ENCODE measurements at places on chromosomes 1 and 21.
A peak's percentile ranks its signal among the peaks of the same experiment; 100 is the strongest.

- DNase-seq, result no peak
Observed at GRCh38 chr1:117857418-117857817, 72.0 kb downstream of the GDAP2 start.

- DNase-seq, result no peak
Observed at GRCh38 chr1:212683357-212683722, 16.3 kb downstream of the BATF3 start.

GRCh38 chr1:37399205-37399604 lies 75.2 kb upstream of the ZC3H12A start:
- DNase-seq, result no peak

GRCh38 chr1:17891205-17892110 lies 136.3 kb downstream of the ACTL8 start:
- no peak for DNase-seq

DNA sequence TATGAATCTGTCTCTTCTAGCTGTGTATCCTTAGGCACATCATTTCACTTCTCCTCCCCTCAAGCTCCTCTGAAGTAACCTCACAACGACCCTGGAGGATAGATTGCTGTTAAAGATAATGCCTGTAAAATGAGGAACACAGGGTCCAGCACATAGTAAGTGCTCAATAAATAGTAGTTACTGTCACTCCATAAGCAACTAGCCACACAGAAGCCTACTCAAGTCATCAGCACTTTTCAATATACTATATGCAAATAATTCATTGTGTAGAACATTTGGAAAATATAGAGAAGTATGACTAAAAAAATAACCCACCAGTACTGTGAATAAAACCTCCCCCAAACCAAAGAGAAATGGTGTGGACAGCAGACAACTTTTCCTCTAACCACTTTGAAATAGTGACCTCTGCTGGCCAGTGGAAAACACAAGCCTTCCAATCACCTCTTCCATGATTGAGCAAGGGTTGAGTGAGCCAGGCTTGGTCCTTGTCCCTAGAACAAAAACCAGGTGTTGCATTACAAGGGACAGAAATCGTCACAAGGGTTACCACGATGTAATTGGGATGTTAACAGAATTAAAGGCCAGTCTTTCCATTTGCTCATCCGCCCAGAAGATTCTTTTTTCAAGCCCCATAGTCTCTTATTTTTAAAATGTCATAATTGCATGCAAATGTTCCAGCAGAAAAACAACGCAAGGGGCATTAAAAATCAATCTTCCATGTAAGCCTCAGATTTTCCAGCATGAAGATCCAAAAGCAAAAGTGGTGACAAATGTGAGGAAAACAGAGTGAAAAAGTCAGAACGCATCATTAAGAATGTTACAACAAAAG lies 15.7 kb upstream of the GLIS1 start:
- peak; percentile 38 for DNase-seq

DNA sequence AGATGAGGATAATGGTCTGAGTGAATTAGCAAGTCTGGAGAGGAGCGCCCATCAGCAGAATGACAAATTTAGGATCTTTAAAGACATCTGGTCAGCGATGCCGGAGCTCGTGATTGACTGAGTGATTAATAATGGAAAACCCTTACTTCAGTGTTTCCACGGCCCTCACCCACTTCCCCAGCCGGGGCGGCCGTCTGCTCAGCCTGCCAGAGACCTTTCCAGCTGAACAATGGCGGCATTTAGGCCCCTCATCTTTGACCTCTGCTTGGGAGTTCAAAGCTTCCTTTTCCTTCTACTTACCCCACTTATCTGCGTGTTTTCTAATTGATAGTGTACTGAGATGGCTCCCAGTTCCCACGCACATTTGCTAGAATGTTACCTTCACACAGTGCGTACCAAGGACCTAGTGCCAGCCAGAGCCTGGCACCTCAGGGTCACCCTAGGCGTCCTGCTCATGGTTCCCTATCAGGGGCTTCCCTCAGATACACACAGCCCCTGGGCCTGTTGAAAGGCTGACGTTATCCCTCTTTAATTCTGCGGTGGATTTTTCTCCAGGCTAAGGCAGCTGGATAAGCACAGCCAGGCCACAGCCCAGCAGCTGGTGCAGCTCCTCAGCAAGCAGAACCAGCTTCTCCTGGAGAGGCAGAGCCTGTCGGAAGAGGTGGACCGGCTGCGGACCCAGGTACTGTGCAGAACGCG lies 232.8 kb downstream of the SDCCAG8 start:
- no peak for DNase-seq

- no peak for DNase-seq
Observed at GRCh38 chr1:26003756-26004155, 5.9 kb upstream of the PAFAH2 start.

DNA sequence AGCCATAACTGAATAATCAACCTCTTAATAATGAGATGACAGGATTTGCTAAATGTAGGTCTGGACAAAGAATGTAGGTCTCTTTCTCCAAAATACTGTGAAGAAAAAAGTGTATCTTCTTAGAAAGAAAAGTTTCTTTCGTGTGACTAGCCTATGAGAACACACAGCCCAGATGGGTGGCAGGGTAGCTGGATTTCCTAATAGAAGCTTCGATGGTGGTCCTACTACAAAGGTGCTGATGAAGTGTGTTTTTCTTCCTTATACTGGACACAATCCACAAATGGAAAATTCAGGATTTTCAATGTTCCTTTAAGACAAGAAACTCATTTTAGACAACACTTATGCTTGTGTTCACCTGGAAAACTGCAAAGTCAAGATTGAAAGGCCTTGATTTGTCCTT lies 90.2 kb upstream of the ZNHIT6 start:
- no peak for DNase-seq

- DNase-seq, result no peak
Observed at GRCh38 chr1:235330918-235331285, 2.5 kb downstream of the GGPS1 start.

- DNase-seq, result no peak
Observed at GRCh38 chr1:19547814-19548213, 62.5 kb upstream of the CAPZB start.

DNA sequence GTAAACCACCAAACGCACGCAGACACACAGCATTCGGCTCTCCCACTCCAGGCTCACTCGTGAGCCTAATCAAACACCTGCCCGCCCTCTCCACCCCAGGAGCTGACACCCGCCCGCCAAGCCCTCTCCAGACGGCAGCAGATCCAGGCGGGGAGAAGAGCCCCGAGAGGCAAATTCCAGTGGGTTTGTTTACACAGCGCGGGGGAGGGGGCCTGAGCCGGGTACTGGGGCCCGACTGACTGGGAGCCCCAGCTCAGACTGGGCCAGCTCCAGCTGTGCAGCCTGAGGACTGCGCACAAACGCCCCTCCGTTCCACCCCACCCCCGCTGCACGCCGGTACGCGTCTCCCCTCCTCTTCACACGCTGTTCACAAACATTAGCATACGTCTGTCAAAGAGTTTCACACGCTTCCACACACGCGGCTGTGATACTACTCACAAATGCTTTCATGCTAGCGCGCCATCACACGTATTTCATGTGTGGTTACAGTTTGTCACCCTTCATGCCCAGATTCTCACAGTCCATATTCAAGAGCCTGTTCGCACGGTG lies 1.0 kb upstream of the EFNA1 start:
- no peak for DNase-seq

DNA sequence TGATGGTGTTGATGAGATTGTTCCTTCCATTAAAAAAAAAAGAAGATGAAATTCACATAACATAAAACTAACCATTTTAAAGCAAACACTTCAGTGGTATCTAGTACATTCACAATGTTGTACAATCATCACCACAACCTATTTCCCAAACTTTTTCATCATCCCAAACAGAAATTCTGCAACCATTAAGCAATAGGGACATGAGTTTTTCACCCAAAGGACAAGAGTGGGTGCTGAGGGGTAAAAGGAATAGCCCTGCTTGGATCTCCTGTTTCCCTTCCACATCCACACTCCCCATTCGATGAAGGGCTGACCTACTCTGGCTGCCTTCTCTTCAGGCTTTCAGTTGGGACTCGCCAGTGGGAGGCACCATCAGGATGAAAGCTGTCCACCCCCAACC lies 59.3 kb downstream of the SLC9A1 start:
- DNase-seq, result no peak

DNA sequence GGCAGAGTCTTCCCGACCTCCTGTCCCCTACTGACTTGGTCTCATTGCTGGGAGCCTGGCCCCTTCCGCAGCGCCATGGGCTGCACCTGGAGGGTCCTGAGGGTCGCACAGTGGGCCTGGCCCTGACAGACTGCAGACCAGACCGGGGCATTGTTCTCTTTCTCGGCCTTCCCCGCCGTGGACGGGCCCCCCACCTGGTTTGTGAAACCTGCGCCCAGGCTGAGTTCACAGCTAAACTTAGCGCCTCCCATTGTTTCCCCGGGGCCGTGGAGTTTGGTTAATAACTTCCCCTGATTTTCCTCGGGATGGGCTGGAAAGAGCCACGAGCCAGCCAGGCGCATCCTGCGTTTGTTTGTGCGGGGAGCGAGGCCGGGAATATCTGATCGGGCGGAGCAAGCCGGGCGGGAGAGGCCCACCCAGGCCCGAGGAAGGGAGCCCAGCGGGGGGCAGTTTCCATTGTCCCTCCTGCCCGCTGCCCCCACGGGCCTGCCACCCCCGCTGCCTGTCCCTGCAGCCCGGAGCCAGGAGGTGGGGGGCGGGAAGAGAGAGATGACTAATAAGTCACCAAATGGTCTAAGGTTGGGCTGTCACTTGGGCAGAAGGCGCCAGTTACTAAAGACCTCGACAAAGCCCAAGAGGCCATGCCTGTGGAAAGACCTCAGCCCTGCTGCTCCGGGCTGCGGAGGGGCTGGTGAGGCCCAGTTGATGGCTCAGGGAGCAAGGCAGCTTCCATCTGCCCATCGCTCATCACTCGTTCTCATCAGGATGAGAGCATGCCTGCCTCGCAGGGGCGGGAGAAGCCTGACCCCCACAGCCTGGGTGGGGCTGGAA lies 39.0 kb upstream of the ARHGEF16 start:
- DNase-seq, result no peak

- no peak for DNase-seq
Observed at GRCh38 chr1:63863145-63863544, 89.3 kb downstream of the ROR1 start.

GRCh38 chr1:39653546-39654031 lies 14.1 kb upstream of the HEYL start:
- DNase-seq, result peak; percentile 81

GRCh38 chr1:109791495-109792043 lies 27.8 kb upstream of the EPS8L3 start:
- no peak for DNase-seq

GRCh38 chr21:37398697-37399096 lies 32.1 kb downstream of the DYRK1A start:
- no peak for DNase-seq

DNA sequence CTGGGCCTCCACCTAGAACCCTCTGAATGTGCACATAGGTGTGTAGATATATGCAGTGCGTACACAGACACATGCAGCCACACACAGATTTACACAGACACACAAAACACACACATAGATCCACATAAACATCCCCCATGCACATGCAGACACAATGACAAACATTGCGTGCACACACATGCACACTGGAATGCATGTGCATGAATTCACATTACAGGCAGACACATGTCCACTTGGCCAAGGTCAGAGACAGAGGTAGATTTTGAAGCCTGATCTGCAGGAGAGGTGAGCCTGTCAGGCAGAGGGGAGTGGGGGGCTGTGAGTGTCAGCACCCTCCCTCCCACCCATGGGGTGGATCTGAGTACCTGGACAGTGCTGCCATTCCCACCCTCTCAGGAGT lies 338.5 kb downstream of the PTPRU start:
- no peak for DNase-seq

DNA sequence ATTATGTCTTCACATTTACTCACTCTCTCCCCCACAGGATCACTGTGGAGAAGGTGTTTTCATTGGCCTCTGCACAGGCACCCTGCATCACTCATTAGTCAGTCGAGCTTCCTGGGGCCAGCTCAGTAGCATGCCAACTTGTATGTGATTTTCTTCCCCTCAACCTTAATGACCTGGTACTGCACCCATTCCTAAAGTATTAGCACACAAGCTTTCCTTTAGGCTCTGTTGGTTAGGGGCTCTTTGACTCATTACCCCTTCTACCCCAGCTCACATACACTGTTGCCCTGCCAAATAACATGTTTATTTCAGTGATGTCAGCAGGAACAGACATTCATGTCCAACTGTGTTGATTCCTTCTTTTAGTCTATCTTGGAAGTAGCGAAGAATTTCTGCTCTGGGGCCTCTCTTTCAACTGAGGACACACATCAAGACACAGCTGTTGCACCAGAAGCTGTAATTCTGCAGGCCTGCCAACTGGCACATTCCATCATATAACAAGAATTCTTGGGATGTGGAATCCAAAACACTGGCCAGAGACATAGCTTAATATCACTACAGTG lies 603.5 kb upstream of the ADAMTS5 start:
- DNase-seq, result peak; percentile 96

GRCh38 chr1:234244482-234244881 lies 128.8 kb upstream of the COA6 start:
- DNase-seq, result no peak

GRCh38 chr1:234154320-234155251 lies 218.7 kb upstream of the COA6 start:
- peak; percentile 73 for DNase-seq

DNA sequence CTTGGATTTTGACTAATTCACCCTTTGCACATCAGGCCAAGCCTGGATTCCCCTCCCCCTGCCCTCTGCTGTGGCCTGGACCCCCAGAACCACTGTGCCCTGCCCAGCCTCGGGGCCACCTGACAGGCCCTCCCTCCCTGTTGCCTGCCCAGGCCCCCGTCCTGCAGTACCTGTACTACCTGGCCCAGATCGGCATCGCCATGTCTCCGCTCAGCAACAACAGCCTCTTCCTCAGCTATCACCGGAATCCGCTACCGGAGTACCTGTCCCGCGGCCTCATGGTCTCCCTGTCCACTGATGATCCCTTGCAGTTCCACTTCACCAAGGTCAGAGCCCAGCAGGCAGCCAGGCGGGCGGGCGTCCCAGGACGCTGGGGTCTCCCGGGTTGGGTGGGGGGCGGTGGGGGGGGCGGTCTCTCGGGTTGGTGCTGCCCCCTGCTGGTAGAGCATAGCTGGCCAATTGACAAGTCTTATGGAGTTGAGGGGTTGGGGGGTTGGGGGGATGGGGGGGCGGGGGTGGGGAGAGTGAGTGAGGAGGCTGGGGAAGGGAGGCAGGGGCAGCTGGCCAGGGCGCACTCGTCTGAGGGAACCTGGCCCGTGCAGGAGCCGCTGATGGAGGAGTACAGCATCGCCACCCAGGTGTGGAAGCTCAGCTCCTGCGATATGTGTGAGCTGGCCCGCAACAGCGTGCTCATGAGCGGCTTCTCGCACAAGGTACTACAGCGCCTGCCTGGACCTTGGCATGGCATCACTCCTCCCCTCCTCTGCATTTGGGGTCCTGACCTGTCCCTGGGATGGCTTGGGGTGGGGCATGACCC lies 10.7 kb downstream of the AMPD2 start:
- no peak for DNase-seq

- DNase-seq, result no peak
Observed at GRCh38 chr1:25544243-25544764, 898 bp downstream of the LDLRAP1 start.

Measured in mammary epithelial cell (primary cell).